ENCODE measurements at places on chromosomes 11 and 22.

GRCh38 chr11:92687724-92688123, 281.7 kb upstream of the MTNR1B start:
- DNase-seq = no peak

DNA sequence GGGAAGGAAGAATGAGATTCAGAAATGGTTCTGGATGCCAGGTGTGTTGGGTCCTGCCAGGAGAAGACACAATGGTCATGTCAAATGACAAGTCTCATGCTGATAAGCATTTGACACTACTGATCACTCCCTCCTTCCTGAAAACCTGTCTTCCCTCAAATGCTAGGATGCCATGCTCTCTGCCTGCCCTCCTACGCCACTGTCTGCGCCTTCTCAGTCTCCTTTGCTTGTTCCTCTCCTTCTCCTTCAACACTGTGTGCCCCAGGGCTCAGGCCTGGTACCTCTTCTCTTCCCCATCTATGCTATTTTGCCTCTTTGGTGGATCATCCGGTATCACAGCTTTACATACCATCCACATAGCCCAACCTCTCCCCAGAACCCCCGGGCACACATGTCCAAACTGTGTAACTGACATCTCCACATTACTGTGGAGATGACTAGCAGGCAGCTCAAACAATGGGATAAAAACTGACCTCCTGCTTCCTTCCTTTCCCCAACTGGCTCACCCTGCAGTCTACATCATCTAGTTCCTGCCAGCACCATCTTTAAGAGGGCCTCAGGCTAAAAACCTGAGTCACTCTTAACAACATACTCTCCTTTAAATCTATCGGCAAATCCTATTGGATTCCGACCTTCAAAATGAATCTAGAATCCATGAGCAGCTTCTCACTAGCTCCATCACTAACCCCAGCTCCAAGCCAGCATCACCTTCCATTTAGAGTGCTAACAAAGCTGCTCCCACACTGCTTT, 8.2 kb downstream of the AP1B1 start:
- DNase-seq = no peak

- DNase-seq = no peak
Measured at GRCh38 chr22:36990457-36990856, 28.8 kb downstream of the TST start.

- no peak for DNase-seq
Measured at GRCh38 chr11:126839496-126839895, 161.1 kb downstream of the KIRREL3 start.

DNA sequence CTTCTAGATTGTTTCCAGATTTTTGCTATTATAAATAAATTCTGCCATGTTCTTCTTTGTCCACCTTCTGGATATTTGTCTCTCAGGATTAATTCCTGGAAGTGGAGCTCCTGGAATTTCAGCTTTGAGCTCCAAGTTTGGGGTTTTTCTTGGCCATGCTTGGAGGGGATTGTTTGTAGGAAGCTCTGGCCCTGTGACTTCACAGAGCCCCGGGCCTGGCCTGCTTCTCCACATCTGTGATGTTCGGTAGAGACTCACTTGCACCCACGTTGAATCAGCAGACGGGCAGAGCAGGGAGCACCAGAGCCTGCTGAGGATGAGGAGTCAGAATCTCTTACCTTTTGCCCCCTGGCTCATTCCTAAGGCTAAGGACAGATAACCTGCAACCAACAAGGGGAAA, 35.7 kb downstream of the LRRC32 start:
- no peak for DNase-seq

GRCh38 chr11:17742019-17742418, 7.4 kb downstream of the KCNC1 start:
- DNase-seq = no peak

- DNase-seq = no peak
Measured at GRCh38 chr11:87006035-87006434, 31.7 kb upstream of the TMEM135 start.

DNA sequence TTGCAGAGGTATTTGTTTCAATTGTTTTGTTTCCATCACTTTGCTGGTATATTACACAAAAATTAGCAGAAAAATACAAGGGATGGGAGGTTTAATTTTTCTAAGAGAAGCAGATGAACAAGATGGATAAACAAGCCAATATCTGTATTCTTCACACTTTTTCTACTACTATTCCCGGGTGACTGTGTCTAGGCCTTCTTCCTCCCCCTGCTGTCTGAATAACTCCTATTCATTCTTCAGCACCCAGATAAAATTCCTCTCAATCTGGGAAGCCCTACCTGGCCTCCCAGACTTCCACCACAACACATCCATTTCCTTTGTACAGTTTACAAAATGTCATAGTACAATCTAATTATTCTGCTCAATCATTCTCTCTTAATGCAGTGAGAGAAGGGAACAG, 666.6 kb upstream of the TENM4 start:
- DNase-seq = no peak

DNA sequence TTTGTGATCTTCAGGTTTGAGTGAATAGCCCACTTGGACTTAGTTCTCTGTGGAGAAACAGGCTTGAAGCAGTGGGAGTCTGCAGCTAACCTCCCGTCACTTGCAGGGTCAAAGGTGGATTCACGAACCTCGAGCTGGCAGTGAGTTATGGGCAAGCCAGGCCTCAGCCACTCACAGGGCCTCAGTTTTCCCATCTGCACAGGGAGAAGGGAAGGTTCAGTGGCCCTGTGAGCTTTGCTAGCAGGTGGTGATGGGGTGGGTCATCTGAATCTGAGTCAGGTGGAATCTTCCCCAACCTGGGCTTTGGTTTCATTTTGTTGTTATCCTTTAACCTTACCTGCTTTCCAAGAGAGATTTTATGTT, 86.6 kb upstream of the GRIK4 start:
- DNase-seq = no peak

- peak; percentile 10 for DNase-seq
Measured at GRCh38 chr11:78954261-78954660, 379.6 kb upstream of the NARS2 start.

DNA sequence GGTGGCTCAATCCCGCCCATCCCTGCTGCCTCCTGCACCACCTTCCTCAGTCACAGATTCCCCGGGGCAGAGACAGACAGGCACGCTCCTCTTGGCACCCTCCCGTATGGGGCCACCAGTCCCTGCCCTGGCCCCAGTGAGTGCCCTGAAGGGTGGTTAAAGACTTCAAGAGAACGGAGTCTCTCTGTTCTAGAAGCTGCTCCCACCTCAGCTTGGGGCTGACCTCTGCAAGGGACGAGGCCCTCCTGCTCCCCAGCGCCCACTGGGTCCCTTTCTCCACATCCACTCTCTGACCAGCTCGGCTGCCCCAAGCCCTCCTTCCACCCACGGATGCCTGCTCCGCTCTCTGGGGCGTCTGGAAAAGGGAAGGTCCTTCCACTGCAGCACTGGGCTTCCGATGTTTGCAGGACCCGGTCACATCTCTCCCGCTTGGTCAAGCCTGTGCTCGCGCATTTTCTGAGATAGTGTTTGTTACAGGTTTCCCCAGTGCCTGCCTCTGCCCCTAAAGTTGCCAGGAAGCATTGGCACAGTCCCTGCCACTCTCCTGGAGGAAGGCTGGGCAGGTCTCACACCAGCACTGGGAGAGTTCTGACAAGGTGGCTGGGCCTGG, 1487.9 kb downstream of the TBC1D22A start:
- DNase-seq = no peak

GRCh38 chr22:18085188-18085587, 7.4 kb downstream of the PEX26 start:
- DNase-seq = no peak

GRCh38 chr22:17942721-17943120, 81.6 kb downstream of the MICAL3 start:
- DNase-seq = no peak

DNA sequence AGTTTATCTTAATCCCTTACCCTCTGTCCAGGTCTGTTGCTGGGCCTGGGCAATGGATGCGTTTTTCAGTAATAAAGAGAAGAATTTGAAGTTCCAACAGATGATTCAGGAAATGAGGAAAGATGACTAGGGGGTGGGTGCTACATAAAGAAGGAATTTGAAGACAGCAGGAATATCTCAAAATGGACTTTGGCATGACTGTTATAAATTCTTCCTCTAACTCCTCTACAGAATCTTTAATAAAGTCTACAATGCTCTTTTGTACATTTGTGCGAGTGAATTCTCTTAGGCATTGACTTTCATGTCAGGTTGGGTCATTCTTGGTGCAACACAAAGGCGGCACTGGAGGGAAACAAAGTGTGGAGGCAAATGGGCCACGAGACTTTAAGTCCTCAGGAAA, 35.1 kb upstream of the PRSS23 start:
- DNase-seq = no peak

GRCh38 chr22:19586922-19587684, 62.9 kb upstream of the CLDN5 start:
- no peak for DNase-seq

DNA sequence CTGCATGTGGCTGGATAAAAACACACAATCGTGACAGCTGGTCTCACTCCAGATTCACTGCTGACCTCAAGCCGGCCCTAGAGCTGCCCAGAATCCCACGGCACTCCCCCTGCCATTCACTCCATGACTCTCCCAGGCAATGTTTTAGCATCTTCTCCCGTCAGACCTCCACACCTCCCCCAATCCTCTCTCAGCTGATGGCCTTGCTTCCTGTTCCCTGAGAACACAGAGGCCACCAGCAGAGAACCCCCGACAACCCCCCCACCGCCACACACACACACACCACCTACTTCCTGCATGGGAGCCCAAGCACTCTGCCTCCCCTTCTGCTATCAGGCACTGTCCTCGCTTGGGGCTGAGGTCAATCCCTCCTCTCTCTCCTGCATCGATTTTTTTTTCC, 9.3 kb downstream of the TNKS1BP1 start:
- DNase-seq = no peak

GRCh38 chr11:69919659-69920344, 100.6 kb upstream of the FGF3 start:
- no peak for DNase-seq

- DNase-seq = no peak
Measured at GRCh38 chr11:17774232-17775034, 39.9 kb downstream of the KCNC1 start.

- no peak for DNase-seq
Measured at GRCh38 chr22:37018086-37018814, 997 bp downstream of the TST start.

- DNase-seq = no peak
Measured at GRCh38 chr11:125833016-125833415, at the start of gene PATE4. TSS of gene PATE4 (plus strand) at chr11:125833316. CDS start at chr11:125833360, 44 bp downstream.

DNA sequence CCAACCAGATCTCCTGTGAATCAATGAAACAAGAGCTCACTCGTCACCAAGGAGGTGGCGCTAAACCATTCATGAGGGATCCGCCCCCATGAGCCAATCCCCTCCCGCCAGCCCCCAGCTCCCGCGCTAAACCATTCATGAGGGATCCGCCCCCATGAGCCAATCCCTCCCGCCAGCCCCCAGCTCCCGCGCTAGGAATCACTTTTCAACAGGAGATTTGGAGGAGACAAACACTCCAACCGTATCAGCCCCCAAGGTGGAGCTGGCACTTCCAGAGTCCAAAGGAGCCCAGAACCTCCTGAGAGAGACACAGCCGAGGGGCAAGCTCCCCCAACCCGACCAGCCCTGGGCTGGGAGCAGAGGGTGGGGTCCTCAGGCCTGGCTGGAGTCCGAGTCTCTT, 40.9 kb upstream of the PRR5 start:
- no peak for DNase-seq

DNA sequence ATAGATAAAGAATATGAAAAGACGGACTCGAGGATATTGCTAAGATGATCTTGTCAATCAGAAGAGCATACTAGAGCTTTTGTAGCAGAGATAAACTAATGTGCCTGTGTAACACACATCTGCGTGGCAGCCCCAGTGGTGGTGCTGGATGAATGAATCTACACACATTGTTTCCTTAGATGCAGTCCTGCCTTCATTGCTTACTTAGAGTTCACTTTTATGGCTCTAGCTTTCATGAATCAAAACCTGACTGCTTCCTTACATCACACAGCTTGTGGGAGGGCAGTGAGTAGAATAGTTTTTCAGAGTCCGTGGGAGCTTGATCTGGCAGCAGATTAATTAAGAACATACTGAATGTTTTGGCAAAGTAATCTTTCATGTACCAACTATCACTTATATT, 83.7 kb downstream of the EXT2 start:
- DNase-seq = no peak

- DNase-seq = no peak
Measured at GRCh38 chr11:64762674-64763525, 3.1 kb upstream of the PYGM start.

DNA sequence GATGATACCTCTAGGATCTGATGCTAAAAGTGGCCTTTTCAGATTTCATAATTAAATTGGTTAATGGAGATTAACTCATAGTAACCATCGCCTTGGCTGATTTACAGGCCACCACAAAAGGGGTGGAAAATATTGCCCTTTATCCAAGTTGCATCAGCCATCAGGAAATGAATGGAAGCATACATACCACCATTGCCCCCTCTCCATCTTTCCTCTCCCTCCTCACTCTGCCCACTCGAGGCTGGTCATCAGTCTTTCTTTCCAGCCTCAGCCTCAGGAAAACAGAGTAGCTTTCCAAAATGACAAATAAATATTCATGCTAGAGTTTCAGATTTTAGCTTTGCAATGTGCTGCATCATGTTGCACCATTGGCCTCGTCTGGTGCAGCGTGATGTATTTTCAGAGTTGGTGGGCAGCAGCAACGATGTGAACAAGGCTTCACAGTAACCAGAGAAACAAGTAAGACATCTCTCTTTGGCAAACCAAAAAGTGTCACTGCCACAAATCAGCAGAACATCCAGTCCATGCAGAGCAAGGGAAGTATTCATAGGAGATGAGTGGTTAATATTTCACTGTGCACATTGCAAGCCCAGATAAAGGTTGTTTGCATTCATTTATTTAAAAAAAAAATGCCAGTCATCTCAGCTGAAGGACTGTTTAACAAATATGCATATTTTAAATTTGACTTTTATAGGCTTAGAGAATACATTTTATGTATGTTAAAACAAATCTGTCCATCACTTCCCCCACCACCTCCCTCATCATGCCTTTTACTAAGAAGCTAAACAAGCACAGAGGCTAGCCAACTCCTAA, 136.7 kb upstream of the FAT3 start:
- no peak for DNase-seq

DNA sequence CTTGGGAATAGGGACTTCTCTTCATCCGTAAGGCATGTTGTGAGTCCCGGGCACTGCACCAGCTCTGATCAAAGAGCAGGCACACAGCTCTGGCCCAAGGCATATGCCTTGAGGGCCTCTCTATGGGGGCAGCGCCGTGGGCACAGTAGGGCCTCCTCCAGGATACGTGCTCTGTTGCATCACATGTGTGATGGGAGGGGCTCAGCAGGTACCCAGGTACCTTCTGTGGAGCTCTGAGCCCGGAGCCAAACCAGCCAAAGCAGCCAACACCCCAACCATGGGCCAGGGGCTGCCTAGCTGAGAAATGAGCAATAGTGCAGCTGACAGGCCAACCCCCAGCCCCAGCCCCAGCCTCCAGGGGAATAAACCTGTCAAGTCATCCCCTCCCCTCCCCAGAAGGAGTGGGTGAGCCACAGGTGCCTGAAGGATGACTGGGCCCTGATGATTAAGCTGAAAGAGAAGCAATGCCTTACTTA, 79.7 kb upstream of the SHISAL1 start:
- DNase-seq = no peak

All from NCI-H1436 treated with DMSO at 0.1 percent for 48 hours (cell line).